ENCODE measurements at places on chromosomes 11 and 22. TPM values are rescaled to one million over a fixed set of nuclear protein-coding genes. Genes with fewer than 3 reads are reported as not detected.

TIMM10 gene
- 61.0 TPM for total RNA-seq

TRIM49 gene
- total RNA-seq = not detected

MRGPRX4 gene
- total RNA-seq = not detected

CAPN1 gene
- 74.6 TPM for total RNA-seq

TRIM51G gene
- total RNA-seq = not detected

GRCh38 chr22:38760477-38761201 lies 4.8 kb upstream of the SUN2 start:
- H3K36me3 ChIP-seq = no peaks in the 10 kb centered on the region
- H3K4me1 ChIP-seq = peaks cover 12% of the 10 kb centered on the region
- peaks cover 5% of the 10 kb centered on the region for H3K27me3 ChIP-seq
- no peak overlapping the region for H3K4me3 ChIP-seq

DNA sequence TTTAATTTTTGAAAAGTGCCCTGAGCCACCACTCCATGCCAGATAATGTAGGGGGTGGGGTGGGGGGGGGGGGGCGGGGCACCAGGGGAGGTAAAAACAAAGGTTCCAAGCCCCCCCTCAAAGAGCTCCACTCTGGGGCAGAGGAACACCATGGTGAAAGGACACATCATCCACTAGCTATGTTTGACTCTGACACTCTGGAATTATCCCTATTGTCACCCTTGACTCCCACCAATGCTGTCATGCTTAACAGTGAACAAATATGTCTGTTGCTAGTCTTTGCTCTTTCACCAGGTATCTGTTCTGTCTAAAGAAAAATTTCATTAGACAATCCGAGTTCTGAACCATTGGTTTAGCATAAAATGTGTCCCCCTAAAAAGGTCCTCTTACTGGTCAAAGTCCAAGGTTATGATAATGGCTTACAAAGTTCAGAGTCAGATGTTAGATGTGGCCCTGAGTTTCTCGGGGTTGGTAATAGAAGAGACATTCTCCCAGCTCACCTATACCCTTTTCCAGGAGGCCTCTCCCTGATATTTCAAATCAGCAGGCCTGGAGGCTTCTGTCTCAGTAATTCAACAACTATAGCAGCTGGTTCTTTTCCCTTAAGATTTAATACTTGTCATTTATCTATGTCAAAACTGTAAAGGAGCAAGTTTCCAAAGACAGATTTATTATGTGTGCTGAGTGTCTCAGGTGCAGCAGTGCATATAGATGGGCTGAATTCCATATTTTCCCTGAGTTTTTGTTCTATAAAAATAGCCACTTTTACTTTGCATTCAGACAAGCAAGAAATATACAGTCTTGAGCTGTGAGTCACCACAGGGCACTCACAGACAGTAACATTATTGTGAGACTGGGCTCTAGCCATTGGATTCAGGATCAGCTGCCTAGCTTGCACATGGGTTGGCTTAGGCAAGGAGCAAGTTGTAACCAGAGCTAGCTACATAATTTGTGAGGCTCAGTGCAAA lies 174.1 kb downstream of the CSNK2A3 start:
- H3K27me3 ChIP-seq = peaks cover 6% of the 10 kb centered on the region
- no peaks in the 10 kb centered on the region for H3K4me1 ChIP-seq
- H3K27ac ChIP-seq = no peak overlapping the region
- no peak overlapping the region for H3K4me3 ChIP-seq

DNA sequence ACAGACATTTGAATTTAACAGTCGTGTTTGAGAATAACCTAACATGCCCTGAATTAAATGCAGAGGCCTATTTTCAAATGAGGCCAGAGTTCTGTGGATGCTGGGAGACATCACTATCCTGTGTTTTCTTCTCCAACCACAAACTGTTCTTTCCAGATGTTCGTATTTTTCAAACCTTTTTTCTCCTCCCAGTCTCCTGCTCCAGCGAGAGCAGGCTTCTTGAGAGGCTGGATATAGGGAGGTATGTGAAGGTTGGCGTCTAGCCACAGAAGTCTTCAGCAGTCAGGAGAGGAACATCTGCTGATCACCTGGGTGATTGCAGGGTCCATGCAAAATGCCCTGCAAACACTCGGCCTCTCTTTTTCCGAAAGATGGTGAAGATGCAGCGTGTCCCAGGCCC lies 126.3 kb downstream of the C11orf91 start:
- peaks cover 34% of the 10 kb centered on the region for H3K27me3 ChIP-seq
- no peak overlapping the region for H3K27ac ChIP-seq
- no peak for DNase-seq
- H3K4me1 ChIP-seq = no peaks in the 10 kb centered on the region
- no peak overlapping the region for H3K4me3 ChIP-seq
- H3K36me3 ChIP-seq = no peaks in the 10 kb centered on the region

- H3K36me3 ChIP-seq = peaks cover 8% of the 10 kb centered on the region
- peaks cover 63% of the 10 kb centered on the region for H3K4me1 ChIP-seq
- no peak overlapping the region for H3K27ac ChIP-seq
- no peak for DNase-seq
- no peak overlapping the region for H3K4me3 ChIP-seq
Measured at GRCh38 chr11:2687782-2688191, 12.0 kb downstream of the KCNQ1OT1 start.

- DNase-seq = peak; percentile 65
- H3K4me1 ChIP-seq = peaks cover 72% of the 10 kb centered on the region
- no peaks in the 10 kb centered on the region for H3K36me3 ChIP-seq
- H3K27ac ChIP-seq = peak overlapping the region; percentile 86
- no peak overlapping the region for H3K4me3 ChIP-seq
- H3K27me3 ChIP-seq = no peaks in the 10 kb centered on the region
Measured at GRCh38 chr22:24977370-24978221, 25.1 kb downstream of the KIAA1671 start.

GRCh38 chr11:119249671-119250010 lies 43.5 kb downstream of the CBL start:
- no peak for DNase-seq
- no peaks in the 10 kb centered on the region for H3K4me1 ChIP-seq
- H3K27me3 ChIP-seq = no peaks in the 10 kb centered on the region
- no peaks in the 10 kb centered on the region for H3K36me3 ChIP-seq

GRCh38 chr11:83641511-83641910 lies 355.3 kb upstream of the CCDC90B start:
- peaks cover 16% of the 10 kb centered on the region for H3K4me1 ChIP-seq
- no peaks in the 10 kb centered on the region for H3K27me3 ChIP-seq
- H3K36me3 ChIP-seq = no peaks in the 10 kb centered on the region
- peak; percentile 37 for DNase-seq

GRCh38 chr11:22415476-22415875 lies 77.3 kb downstream of the SLC17A6 start:
- H3K36me3 ChIP-seq = no peaks in the 10 kb centered on the region
- no peaks in the 10 kb centered on the region for H3K27me3 ChIP-seq
- no peaks in the 10 kb centered on the region for H3K4me1 ChIP-seq
- H3K27ac ChIP-seq = no peak overlapping the region

DNA sequence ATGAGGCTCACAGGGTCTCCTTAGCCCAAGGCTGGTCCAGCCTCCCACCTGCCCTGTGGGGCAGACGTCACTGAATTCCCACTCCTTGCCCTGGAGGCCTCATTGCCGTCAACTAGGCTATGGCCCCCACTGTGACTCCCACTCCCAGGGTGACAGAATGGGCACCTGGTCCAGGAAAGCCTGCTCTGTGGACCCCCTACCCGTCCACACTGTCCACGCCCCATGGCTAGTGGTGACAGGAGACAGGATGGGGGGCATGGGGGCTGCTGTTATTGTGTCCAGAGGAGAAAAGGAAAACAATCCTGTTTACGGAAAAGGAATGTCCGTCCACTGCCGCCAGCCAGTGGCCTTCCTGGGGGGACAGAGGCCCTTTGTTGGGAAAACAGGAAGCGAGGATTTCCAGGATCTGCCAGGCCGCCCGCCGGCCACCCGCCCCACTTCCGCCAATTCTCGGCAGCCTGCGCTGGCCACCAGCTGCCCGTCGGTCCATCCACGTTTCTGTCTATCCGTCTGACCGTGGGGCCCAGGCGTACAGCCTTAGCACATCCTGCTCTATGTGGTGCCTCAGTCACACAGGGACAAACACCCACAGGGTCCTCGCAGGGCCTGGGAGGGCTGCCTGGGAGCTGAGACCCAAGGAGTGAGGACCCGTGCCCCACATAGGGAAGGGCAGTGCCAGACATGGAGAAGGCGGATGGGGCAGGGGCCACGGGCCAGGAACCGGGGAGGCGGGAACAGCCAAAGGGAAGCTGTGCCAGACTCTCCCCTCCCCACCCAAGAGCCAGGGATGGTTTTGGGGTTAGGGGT lies 19.5 kb downstream of the CRELD2 start:
- peak overlapping the region; percentile 67 for H3K4me3 ChIP-seq
- H3K27ac ChIP-seq = peak overlapping the region; percentile 97
- no peaks in the 10 kb centered on the region for H3K27me3 ChIP-seq
- no peak for DNase-seq
- no peaks in the 10 kb centered on the region for H3K36me3 ChIP-seq
- peaks cover 57% of the 10 kb centered on the region for H3K4me1 ChIP-seq

- peak; percentile 30 for DNase-seq
- H3K4me3 ChIP-seq = peak overlapping the region; percentile 87
- H3K27me3 ChIP-seq = no peaks in the 10 kb centered on the region
- peak overlapping the region; percentile 96 for H3K27ac ChIP-seq
Measured at GRCh38 chr11:59615120-59615636, 396 bp downstream of the OSBP start.

DNA sequence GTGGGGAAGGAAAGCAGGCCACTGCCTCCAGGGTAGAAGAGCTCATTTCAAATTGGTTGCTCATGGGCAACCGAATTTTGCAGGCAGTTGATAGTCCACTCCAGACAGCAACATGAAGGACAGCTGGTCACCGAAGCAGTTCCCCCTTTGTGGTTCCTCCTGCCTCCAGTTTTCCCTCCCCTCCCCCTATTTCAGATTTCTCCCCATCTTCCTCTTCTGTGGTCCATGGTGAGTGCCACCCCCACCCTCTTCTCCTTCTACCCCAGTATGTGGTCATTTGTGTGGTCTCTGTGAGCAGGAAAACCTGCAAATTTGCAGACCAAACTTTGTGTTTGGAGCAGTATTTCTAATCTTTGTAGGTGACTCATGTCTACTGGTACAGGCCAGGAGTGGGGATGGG lies 38.2 kb upstream of the PAK1 start:
- no peaks in the 10 kb centered on the region for H3K36me3 ChIP-seq
- peaks cover 7% of the 10 kb centered on the region for H3K27me3 ChIP-seq
- no peak for DNase-seq
- H3K27ac ChIP-seq = no peak overlapping the region
- H3K4me1 ChIP-seq = no peaks in the 10 kb centered on the region
- H3K4me3 ChIP-seq = no peak overlapping the region

GRCh38 chr22:24177456-24177855 lies 3.8 kb upstream of the SUSD2 start:
- peaks cover 34% of the 10 kb centered on the region for H3K36me3 ChIP-seq
- no peak for DNase-seq
- H3K27me3 ChIP-seq = no peaks in the 10 kb centered on the region
- peak overlapping the region; percentile 86 for H3K27ac ChIP-seq

- H3K27ac ChIP-seq = no peak overlapping the region
- H3K36me3 ChIP-seq = no peaks in the 10 kb centered on the region
- H3K27me3 ChIP-seq = no peaks in the 10 kb centered on the region
- H3K4me1 ChIP-seq = no peaks in the 10 kb centered on the region
- no peak overlapping the region for H3K4me3 ChIP-seq
- DNase-seq = no peak
Measured at GRCh38 chr11:92272651-92273050, 48.0 kb downstream of the FAT3 start.

DNA sequence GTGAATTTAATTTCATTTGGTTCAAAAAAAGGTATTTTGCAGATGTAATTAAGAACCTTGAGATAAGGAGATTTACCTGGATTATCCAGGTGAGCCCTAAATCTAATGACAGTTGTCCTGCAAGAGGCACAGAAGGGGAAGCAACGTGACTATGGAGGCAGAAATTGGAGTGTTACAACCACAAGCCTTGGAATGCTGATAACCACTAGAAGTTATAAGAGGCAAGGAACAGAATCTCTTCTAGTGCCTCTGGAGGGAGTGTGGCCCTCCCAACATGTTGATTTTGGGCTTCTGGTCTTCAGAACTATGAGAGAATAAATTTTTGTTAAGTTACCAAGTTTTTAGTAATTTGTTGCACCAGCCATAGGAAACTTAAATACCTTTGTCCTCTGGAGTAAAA lies 32.8 kb downstream of the RRM1 start:
- H3K4me3 ChIP-seq = no peak overlapping the region
- no peaks in the 10 kb centered on the region for H3K27me3 ChIP-seq
- H3K36me3 ChIP-seq = peaks cover 85% of the 10 kb centered on the region
- no peaks in the 10 kb centered on the region for H3K4me1 ChIP-seq
- DNase-seq = no peak
- H3K27ac ChIP-seq = no peak overlapping the region

GRCh38 chr11:17351510-17352176 lies at the start of gene NCR3LG1:
Gene NCR3LG1 (plus strand): TSS chr11:17351800. CDS start chr11:17351970, 170 bp downstream.
- peak within 1 kb of the TSS; percentile 36 for H3K27ac ChIP-seq
- no peaks in the 10 kb centered on the region for H3K27me3 ChIP-seq
- H3K36me3 ChIP-seq = no peaks in the 10 kb centered on the region
- peak; percentile 40 for DNase-seq

DNA sequence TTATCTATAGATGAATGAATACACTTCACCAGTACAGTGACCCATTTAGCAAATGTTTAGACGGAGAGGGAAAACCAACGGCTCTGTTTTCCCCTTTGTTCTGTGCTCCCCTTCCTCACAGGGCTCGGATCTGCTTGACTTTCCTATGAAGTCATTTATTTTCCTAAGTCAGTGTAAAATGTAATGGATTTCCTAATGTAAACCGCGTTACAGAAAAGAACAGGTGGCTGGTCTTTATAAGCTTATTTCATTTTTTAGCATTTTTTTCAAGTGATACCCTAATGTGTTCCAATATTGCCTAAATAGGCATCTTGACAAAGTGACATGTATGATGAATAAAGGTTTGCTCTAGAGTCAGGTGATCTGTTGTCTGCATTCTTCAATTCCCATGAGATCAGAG lies 207.5 kb downstream of the PGR start:
- no peak overlapping the region for H3K27ac ChIP-seq
- no peak overlapping the region for H3K4me3 ChIP-seq
- DNase-seq = no peak
- no peaks in the 10 kb centered on the region for H3K36me3 ChIP-seq

DNA sequence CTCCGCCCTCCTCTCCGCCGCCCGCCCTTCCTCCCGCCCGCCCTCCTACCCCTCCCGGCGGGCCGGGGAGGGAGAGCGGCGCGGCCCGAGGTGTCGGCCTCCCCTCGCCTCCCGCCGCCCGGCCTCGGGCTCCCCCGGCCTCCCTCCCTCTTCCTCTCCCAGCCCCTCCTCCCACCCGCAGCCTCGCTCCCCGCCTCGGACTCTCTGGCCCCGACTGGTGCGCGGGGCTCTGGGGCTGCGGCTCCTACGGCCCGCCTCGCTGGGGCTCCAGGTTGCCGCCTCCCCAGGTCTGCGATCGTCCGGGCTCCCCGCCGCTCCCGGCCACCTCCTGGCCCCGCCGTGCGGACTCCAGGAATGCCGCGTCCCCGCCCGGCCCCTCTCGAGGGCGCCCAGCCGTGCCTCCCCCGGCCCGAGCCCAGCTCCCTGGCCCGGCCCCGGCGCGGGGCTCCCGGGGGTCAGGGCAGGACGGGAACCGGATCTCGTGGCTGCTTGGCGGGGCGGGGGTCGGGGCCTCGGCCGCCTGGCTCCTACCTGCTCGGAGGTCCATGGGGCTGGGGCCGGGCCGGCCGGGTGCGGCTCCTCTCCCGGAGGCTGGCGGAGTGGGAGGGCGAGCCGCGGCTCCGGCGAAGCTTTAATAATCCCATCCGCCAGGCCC lies at the start of gene CLCF1:
TSS of gene CLCF1 (minus strand) at position 606 of the 655 bp plus-strand sequence. CDS start at position 547, 59 bp downstream.
- H3K36me3 ChIP-seq = no peaks in the 10 kb centered on the region
- peak within 1 kb of the TSS; percentile 82 for H3K4me3 ChIP-seq
- peaks cover 45% of the 10 kb centered on the region for H3K4me1 ChIP-seq
- H3K27ac ChIP-seq = peak within 1 kb of the TSS; percentile 91

- no peak overlapping the region for H3K4me3 ChIP-seq
- no peaks in the 10 kb centered on the region for H3K36me3 ChIP-seq
Measured at GRCh38 chr11:86575927-86576326, 96.5 kb downstream of the ME3 start.
